ENCODE measurements at places on chromosomes 3 and 15.
A peak's percentile ranks its signal among the peaks of the same experiment; 100 is the strongest.

- DNase-seq: no peak
Measured at GRCh38 chr3:194638991-194639605, 5.9 kb upstream of the TMEM44 start.

DNA sequence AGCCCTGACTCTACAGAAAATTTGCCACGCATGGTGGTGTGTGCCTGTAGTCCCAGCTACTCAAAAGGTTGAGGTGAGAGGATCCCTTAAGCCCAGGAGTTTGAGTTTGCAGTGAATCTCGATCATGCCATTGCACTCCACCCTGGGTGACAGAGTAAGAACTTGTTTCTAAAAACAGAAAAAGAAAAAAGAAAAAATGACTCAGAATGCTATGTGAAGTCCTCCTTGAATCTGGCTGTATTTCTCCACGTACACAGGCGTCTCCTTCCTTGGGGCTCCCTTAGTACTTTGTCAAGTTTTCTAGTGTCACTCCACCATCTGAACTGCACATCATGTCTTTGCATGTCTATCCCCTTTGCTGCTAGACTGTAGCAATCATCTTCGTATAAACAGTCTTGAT, 104.4 kb downstream of the LMLN start:
- DNase-seq: no peak

DNA sequence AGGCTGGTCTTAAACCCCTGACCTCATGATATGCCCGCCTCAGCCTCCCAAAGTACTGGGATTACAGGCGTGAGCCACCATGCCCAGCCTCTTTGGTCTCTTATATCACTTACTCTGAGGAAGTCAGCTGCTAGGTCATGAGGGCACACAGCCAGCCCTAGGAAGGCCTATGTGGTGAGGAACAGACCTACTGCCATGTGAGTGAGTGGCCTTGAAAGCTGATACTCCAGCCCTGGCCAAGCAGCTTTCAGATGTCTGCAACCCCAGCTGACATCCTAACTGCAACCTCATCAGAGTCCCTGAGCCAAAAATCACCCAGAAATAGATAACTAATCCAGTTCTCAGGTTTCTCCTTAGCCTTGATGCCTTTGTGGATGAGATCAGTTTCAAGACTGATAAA, 224.3 kb downstream of the EDEM1 start:
- no peak for DNase-seq

GRCh38 chr3:182837855-182838454, 44.7 kb downstream of the ATP11B start:
- DNase-seq: peak; percentile 38

GRCh38 chr3:171822431-171823106, 12.3 kb upstream of the PLD1 start:
- no peak for DNase-seq

GRCh38 chr15:48627260-48627940, 18.1 kb downstream of the FBN1 start:
- no peak for DNase-seq

- DNase-seq: no peak
Measured at GRCh38 chr3:36514171-36514570, 133.9 kb downstream of the STAC start.
